ENCODE measurements at places on chromosomes 11 and 22.

DNA sequence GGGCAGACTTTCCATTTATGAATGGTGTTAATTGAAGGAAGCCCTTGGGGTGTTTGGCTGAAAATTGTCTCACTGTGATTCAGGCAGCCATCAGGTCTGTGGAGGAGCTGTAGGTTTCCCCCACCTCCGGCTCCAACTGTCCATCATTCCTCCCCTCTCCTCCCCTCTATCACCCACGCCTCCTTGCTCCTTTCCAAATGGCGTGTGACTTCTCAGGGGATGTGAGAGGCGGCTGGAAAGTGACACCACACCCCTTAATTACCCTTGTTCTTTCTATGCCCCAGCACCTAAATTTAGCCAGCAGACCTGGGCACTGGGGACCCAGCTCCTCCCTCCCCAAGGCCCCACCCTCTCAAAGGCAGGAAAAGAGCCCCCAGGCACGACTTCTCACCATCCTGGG, 38.1 kb upstream of the SYT7 start:
- peak; percentile 89 for DNase-seq

DNA sequence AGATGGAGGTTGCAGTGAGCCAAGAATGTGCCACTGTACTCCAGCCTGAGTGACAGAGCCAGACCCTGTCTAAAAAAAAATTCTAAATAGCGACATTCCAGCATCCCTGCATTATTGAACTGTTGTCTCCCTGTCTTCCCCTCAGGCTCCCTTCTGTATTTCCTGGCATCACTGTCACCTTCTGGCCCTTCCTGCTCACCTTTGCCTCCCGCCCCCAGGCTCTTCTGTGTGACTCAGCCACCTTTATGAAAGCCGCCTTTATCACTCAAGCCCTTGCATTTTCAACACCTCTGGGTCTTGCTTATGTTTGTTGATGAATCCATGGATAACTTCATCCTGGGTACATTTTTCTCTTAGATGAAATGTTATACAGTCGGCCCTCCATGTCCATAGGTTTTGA, 21.1 kb downstream of the UBASH3B start:
- DNase-seq = no peak

DNA sequence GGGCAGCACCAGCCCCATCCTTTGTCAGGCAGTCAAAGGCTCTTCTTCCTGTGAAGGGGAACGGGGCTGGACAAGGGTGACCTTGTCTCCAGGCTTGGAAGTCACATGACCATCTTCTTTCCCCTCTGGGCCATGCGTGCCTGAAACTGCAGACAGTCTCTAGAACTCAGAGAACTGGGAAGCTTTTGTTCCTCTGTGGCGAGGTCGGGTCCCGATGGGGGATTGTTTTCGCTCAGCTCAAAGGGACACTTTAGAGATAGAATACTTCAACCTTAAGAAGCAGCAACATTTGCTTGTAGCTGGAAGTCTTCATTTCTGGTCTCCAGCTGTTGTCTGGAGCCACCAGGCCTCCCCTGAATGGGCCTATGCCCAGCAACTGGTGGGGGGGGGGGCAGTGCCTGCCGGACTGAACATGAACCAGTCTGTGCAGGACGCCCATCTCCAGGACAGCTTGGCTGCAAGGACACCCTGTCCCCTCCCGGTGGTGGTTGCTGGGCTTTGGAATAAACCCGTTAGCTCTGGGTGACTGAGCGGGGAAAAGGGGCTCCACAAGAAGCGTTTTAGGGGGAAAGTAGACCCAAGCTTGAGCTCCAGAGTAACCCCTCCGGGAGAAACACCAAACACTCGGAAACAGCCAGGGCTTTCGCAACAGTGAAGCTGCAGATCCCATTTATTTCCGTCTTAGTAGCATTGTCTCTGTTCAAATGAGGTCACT, 55.7 kb upstream of the EMID1 start:
- DNase-seq = no peak

DNA sequence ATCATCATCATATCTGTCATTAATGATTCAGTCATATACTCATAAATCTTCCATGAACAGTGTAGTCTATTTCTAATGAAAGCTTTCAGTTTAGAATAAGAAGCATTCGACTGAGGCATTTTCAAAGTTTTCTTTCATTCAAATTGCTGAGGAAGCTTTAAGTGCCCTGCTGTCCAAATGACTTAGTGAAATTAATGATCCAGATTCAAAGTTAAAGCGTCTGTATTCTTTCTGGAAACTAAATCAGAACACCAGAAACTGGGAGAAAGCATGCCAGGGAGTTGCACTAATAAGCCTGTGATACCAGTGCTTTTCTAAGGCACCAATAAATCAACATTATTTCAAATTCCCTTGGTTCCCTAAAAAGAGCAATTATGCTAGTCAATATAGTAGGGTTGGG, 367.8 kb upstream of the ANO5 start:
- DNase-seq = no peak

GRCh38 chr11:46120346-46121300, 631 bp downstream of the PHF21A start:
- peak; percentile 91 for DNase-seq

DNA sequence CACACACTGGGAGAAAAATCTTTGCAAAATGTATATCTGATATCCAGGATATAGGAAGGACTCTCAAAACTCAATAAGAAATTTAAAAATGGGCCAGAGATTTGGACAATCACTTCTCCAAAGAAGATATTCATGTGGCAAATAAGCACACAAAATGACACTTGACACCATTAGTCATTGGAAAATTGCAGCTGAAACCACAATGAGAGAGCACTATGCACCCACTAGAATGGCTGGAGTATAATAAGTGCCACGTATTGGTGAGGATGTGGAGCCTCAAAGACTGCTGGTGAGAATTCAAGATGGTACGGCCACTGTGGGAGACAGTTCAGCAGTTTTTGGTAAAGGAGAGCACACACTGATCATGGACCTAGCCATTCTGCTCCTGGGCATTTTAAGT, 12.8 kb upstream of the OSBPL5 start:
- no peak for DNase-seq

DNA sequence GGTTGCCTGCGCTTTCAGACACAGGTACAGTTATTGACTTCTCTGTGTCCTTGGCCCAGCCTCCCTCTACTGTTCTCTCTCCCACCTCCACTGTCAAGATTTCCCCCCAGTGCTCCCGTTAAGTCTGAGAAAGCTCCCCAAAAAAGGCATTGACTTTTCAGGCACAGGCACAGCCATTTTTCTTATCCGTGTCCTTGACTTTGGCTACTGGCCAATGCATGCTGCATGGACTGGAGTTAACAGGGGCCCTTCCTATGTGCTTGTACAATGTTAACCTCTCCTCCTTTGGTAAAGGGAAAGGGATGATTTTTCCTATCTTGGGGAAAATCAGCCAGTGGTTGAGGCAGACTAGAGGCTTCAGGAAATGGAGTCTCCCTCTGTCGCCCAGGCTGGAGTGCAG, 4.3 kb downstream of the APOL5 start:
- DNase-seq = no peak

GRCh38 chr11:89182773-89183518, 5.3 kb downstream of the TYR start:
- no peak for DNase-seq

DNA sequence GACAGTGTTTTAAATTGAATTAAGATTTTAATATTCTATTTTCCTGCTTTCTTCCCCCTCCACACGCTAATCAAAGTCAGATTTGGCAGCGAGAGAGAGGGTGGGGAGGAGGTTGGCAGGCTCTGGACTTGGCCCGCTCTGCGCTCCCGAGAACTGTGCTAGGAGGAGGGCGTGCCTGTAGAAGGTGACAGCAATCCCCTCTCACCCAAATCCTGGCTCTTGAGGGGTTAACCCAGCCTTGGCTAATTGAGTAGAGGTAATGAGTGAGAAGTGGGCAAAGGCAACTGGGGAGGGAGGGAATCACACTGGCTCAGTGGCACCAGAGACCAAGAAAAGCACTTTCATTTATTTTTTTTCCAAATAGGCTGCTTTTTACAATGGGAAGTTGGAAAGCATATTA, 42.2 kb downstream of the BUD13 start:
- no peak for DNase-seq

- DNase-seq = no peak
These were observed 7.0 kb downstream of the GTF2H1 start for GRCh38 chr11:18329196-18329870.

DNA sequence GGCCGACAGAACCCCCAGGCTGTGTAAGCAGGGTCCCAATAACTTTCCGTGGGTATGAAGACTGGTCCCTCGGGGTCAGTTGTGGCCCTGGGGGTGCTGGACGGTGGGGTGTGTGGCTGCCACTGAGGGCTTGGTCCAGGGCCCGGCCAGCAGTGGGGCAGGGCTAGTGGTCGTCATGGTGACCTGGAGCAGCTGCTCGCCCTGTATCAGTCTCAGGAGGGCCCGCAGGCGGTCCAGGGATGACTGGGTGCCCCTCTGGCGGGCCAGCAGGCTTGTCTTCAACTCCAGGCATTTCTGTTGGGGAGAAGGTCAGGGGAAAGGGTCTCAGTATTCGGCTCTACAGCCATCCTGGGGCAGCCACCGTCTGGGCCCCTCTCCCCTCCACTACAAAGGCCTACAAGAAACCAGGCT, 126.8 kb downstream of the PHF21B start:
- no peak for DNase-seq

DNA sequence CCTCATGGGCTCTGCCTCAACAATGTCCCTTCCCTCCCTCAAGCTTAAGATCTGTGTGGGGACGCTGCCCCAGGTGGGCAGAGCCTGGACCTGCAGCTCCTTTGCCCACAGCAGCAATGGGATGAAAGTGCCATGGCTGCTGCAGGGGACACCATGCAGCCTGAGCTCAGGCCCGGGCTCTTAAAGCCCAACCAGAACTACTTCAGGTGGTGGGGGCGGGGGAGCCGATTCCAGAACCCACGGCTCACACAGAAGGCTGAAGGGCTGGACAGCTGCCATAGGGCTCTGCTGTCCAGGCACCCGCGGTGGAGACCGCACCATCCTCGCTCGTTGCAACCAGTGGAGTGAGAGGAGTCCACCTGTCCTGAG, 12.5 kb downstream of the CHID1 start:
- peak; percentile 51 for DNase-seq

DNA sequence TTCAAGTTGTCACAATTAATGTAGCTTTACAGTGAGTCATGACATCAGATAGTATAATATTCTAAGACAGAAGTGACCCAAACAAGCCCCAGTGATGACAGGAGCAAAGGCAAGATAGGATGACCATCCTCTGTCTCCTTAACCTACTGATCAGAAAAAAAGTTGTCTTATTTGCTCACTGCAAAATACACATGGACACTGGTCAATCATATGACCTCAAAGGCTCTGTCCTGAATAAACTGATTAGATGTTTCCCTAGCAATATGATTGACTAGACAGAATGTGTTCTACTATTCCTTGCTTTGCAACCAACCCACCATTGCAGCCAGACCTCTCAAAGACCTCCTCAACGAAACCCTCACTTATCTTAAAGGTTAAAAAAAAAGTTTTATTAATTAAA, 117.4 kb downstream of the SYN3 start:
- no peak for DNase-seq

GRCh38 chr11:122334546-122335339, 218.7 kb upstream of the BLID start:
- no peak for DNase-seq

- peak; percentile 69 for DNase-seq
These were observed 5.6 kb upstream of the SH3BP1 start for GRCh38 chr22:37633625-37634416.

Data from NCI-H69 (cell line).